Left kidney (tissue), 8 donors: ENCODE measurements at places on chromosomes 11 and 22. TPM values are rescaled to one million over a fixed set of nuclear protein-coding genes. Genes with fewer than 3 reads are reported as not detected.

Gene ZP1
- polyA plus RNA-seq = 0.30 TPM

DNA sequence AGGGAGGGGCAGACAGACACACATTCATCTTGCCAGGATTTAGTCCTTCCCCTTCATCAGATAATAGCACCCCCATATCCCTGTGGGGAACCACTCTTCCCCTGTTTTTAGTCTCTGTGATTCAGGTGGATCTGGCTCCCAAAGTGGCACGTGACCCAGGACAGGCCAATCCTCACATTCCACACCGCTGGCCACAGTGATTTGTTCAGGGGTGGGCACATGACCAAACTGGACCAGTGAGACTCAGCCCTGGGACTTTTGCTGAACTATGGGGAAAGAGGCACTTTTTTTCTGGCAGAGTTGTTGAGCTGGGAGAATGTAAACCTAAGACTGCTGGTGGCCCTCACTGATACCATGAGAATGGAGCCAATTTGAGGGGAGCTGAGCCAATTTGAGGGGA is 19.1 kb upstream of the KCNJ11 start:
- DNase-seq = no peak

- DNase-seq = no peak
Observed at GRCh38 chr11:117925198-117925925, 3.8 kb downstream of the TMPRSS13 start.

Gene TSPAN32
- polyA plus RNA-seq = 1.9 TPM

Gene OR8D1
- not detected for polyA plus RNA-seq

Gene VWCE
- polyA plus RNA-seq = 4.7 TPM

- DNase-seq = no peak
Observed at GRCh38 chr22:47851586-47851985, 1089.1 kb downstream of the TBC1D22A start.

DNA sequence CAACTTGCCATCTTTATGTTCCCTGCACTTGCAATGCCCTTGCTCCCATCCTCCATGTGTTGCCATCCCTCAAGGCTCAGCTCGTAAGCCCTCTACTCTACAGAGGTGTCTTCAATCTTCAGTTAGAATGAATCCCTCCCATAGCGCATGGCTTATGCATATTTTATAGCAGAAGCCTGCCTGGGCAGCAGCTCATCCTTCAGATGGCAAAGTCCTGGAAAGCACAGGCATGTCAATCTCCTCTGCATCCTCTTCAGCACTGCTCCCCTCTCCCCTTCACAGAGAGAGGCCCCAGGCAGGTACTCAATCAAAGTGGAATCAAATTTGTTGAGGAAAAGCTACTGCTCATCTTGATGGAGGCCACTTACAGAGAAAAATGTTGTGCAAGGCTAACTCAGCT is 31.1 kb upstream of the ABCC8 start:
- no peak for DNase-seq

Gene JRKL
- polyA plus RNA-seq = 24.9 TPM

Gene OR52A1
- 0.02 TPM for polyA plus RNA-seq

Gene CDHR5
- 46.0 TPM for polyA plus RNA-seq

DNA sequence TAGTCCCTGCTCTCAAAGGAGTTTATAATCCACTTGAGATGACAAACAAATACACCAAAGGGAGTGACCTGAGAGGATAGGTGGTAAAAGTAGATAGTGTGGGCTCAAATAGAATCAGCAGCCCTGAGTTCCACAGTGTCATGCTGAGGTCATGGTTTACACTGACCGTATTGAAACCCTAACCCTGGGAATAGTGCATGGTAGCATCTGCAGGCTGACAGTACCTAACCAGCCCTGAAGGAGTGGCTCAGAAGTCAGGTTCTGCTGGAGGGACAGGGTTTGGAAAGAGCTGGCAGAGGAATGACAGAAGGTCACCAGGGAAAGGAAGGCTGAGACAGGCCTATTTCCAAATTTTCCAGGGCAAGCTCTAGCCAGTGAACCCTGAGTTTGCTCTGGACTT is 9.2 kb upstream of the TMPRSS5 start:
- DNase-seq = no peak

Gene SEZ6L
- polyA plus RNA-seq = 0.10 TPM

Gene LTBP3
- polyA plus RNA-seq = 142 TPM

DNA sequence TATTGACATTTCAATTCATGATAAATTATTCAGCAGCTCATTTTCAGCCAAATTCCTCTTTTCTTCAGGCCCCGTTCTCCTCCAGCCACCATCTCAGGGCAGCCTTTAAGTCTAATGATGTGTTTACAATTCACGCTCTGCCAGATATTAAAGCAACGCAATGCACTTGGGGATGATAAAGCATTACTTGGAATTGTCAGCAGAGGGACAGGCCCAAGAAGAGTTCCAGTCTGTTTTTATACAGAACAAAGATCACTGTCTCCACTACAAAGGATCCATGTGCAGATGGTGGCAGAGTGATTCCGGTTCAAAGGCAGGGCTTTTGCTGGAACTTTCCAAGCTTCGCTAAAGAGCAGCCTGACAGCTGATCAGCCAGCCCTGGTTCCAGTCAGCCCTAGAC is 13.6 kb upstream of the GALNT18 start:
- DNase-seq = no peak

GRCh38 chr22:42500161-42500835 is 19.3 kb downstream of the RRP7A start:
- DNase-seq = peak; percentile 64

- no peak for DNase-seq
Observed at GRCh38 chr11:85704967-85705366, 19.0 kb upstream of the CCDC89 start.

DNA sequence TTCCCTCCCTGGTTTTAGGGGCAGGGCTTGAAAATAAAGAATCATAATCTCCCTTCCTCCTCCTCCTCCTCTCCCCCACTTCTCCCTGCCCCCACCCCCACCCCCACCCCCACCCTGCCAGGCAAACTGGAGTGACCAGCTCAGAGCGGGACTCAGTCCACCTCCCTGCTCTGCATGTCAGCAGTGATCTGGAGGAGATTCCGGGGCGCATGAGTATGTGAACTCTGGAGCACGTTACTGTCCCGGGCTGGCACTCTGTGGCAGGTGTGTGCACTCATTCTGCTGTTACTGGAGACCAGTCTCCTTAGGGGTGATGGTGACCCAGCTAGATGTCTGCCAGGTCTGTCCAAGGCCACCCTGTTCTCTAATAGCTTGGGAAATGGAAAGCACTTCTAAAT is 33.9 kb downstream of the MARK2 start:
- DNase-seq = no peak

DNA sequence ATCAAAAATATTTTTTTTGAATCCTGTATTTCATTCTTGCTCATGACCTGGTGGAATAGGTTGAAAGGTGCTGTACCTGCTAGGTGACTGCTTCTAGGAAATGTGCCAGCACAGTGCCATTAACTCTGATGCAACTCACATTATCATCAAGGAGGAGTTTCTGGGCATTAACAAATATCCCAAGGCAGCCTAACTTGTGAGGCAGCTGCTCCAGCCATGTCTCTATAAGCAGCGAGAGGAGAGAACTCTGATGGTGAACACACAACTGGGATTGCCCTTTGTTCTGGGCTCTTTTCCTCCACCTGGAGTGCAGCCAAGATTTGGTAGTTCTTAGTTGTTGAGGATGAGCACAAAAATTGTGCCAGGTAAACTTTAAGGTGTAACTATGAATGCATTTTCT is 25.6 kb downstream of the HEPHL1 start:
- DNase-seq = no peak

Gene ADAMTS15
- polyA plus RNA-seq = 54.1 TPM

DNA sequence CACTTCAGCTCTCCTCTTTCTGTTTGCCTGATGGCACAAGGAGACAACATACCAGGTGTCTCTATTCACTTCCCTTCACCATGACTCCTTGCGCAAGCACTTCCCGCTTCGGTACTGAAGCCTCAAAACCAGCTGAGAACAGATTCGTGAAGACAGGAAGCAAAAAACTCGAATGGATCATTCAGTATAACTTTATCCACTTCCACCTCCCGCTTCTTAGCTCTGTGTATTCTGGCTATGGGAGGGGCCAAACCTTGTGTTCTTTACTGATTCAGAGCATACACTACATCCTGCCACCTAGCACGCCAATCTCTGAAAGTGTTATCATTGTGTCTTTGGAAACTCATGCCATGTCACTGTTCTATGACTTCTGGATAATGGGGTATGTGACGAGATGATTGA is 62.2 kb upstream of the ADA2 start:
- DNase-seq = no peak

Gene MUC2
- 0.03 TPM for polyA plus RNA-seq

Gene MMP27
- not detected for polyA plus RNA-seq

Gene PARVG
- 2.0 TPM for polyA plus RNA-seq

GRCh38 chr11:93895106-93895862 is 44.9 kb upstream of the VSTM5 start:
- peak; percentile 70 for DNase-seq

Gene CSTF3
- 67.3 TPM for polyA plus RNA-seq

DNA sequence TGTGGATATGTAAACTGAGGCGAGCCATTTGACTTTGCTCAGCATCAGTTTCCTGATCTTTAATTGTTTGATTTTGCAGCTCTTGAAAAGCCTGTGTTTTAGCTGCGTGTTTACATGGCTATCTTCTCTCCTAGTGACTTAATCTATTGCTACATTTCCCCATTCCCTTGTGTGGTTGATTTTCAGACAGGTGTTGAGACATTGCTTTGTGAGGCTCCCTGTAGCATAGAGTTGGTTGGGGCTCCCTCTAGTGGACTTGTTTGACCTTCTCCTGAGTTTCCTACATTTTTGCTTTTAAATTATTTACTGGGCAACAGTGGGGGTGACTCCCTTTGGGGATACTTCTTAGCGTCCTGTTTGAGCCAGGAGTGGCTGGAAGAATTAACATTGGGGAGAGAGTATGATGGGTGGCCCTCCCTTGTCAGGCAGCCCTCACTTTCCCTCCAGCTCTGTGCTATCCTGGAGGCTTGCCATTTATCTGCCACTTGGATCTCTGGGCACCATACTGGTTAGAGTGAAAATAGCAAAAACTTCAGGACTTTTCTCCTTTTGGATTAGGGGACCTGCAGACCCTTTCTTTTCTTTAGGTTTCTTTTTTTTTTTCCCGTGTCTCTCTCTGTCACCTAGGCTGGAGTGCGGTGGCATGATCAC is 9.2 kb upstream of the CBL start:
- peak; percentile 89 for DNase-seq

GRCh38 chr11:63001456-63001855 is 14.2 kb downstream of the SLC22A8 start:
- DNase-seq = no peak

- DNase-seq = no peak
Observed at GRCh38 chr11:61325649-61326414, 7.1 kb downstream of the DDB1 start.

GRCh38 chr22:40024201-40025061 is 29.7 kb downstream of the FAM83F start:
- no peak for DNase-seq

- no peak for DNase-seq
Observed at GRCh38 chr11:67656278-67656922, 5.9 kb upstream of the ACY3 start.

Gene CCDC116
- polyA plus RNA-seq = 0.58 TPM

- no peak for DNase-seq
Observed at GRCh38 chr22:36224245-36224644, 15.1 kb downstream of the APOL2 start.

DNA sequence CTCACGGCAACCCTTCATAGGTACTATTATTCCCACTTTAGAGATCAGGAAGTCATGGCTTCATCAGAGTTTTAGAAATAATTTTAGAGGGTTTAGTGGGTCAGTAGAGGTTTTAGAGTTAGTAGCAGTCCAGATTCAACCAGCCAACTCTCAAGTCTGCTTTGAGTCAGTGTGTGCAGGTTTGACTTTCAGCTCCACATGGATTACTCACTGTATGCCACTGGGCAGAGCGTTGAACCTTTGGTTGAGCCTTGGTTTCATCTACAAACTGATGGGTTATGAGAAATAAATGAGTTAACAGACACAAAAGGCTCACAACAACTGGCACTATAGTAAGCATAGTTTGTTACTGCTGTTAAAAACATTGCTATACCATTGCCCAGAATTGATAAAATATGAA is 19.0 kb upstream of the TP53AIP1 start:
- DNase-seq = no peak

Gene RABL2B
- polyA plus RNA-seq = 92.4 TPM

DNA sequence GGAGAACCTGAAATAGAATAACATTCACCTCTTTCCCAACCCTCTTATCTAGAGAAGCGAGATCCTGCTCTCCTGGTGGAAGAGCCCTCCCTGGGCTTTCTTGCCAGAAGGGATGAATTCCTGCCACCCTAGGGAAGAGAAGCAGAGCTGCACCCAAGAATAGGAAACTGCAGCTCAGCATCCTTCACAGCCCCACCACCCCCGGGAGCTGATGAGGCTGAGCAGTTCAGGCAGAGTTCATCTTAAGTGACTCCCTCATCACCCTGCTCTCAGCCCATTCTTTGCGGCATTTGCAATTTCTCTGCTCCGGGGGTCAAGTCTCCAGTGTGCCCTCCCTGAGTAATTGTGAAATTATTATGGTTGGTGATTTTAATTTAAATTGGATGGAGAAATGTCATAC is 514.9 kb downstream of the BUD13 start:
- DNase-seq = no peak

Gene VPREB1
- polyA plus RNA-seq = not detected

Gene ZFPL1
- 26.0 TPM for polyA plus RNA-seq

Gene TMEM86A
- polyA plus RNA-seq = 8.1 TPM

DNA sequence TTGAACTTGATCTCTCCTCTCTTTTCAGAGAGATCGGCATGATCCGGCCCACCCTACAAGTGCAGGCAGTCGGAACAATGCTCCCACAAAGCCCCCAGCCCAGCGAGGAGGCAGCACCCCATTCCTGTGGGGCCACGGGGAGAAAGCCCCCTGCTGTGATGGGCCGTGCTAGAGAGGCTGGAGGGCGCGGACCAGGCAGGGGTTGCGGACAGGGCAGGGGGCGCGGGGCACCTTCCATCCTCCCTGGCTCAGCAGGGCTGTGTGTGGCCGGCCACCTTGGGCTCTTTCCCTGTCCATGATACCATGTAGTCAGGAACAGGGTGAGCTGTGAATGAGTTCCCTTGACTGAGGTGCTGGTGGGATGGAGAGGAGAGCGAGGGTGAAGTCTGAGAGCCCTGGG is 379.8 kb downstream of the BRD1 start:
- DNase-seq = no peak

- no peak for DNase-seq
Observed at GRCh38 chr22:25109878-25110595, 89.6 kb upstream of the CRYBB3 start.
